ENCODE measurements at places on chromosomes 12 and 14.
A peak's percentile ranks its signal among the peaks of the same experiment; 100 is the strongest.

GRCh38 chr12:13223941-13224340 lies 27.4 kb downstream of the EMP1 start:
- no peak for DNase-seq
- no peaks in the 10 kb centered on the region for H3K36me3 ChIP-seq
- H3K4me3 ChIP-seq, result no peak overlapping the region
- H3K27ac ChIP-seq, result no peak overlapping the region
- peaks cover 12% of the 10 kb centered on the region for H3K27me3 ChIP-seq

DNA sequence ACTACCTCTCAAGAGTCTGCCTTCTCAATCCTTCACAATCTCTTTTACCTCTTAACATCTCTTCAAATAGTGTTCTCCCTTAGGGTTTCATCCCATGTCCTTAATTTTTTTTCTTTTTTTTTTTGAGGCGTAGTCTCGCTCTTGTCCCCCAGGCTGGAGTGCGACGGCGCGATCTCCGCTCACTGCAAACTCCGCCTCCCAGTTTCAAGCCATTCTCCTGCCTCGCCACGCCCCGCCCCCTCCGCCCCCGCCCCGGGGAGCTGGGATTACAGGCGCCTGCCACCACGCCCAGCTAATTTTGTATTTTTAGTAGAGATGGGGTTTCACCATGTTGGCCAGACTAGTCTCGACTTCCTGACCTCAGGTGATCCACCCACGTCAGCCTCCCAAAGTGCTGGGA lies 7.0 kb upstream of the BCAT1 start:
- H3K36me3 ChIP-seq, result no peaks in the 10 kb centered on the region
- H3K27me3 ChIP-seq, result no peaks in the 10 kb centered on the region
- no peak overlapping the region for H3K4me3 ChIP-seq
- DNase-seq, result no peak

- DNase-seq, result no peak
- H3K27ac ChIP-seq, result no peak overlapping the region
- no peak overlapping the region for H3K4me3 ChIP-seq
- H3K36me3 ChIP-seq, result peaks cover 14% of the 10 kb centered on the region
These were observed 27.8 kb upstream of the BMAL2 start for GRCh38 chr12:27304856-27305255.

- DNase-seq, result no peak
- no peaks in the 10 kb centered on the region for H3K36me3 ChIP-seq
- H3K27ac ChIP-seq, result no peak overlapping the region
- H3K4me1 ChIP-seq, result no peaks in the 10 kb centered on the region
- H3K27me3 ChIP-seq, result no peaks in the 10 kb centered on the region
These were observed 452.0 kb downstream of the PRKD1 start for GRCh38 chr14:29475641-29476040.

- H3K27ac ChIP-seq, result no peak overlapping the region
- H3K27me3 ChIP-seq, result no peaks in the 10 kb centered on the region
- no peak overlapping the region for H3K4me3 ChIP-seq
- DNase-seq, result peak; percentile 61
These were observed 6.9 kb upstream of the ADCY6 start for GRCh38 chr12:48795550-48796455.

DNA sequence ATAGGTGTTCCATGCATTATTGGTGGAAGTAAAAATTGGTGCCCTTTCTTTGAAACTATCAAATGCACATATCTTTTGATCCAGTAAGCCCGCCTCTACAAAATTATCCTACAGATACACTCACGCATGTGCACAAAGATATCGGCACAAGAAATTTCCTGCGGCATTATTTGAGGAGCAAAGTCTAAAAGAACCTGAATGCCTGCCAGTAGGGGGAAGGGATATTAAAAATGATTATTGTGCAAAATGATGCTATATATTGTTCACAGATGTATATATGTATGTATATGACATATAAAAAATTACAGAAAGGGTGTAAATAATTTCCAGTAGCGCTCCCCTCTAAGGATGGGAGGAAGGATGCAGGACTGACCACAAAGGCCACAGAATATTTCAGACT lies 24.7 kb upstream of the ADIPOR2 start:
- no peak overlapping the region for H3K27ac ChIP-seq
- DNase-seq, result no peak
- H3K4me3 ChIP-seq, result no peak overlapping the region
- peaks cover 9% of the 10 kb centered on the region for H3K4me1 ChIP-seq
- H3K27me3 ChIP-seq, result no peaks in the 10 kb centered on the region

GRCh38 chr12:110180591-110181005 lies 56.4 kb downstream of the IFT81 start:
- no peaks in the 10 kb centered on the region for H3K27me3 ChIP-seq
- no peaks in the 10 kb centered on the region for H3K36me3 ChIP-seq
- no peak for DNase-seq
- H3K4me3 ChIP-seq, result no peak overlapping the region
- H3K4me1 ChIP-seq, result no peaks in the 10 kb centered on the region

GRCh38 chr12:39393890-39394289 lies 49.0 kb downstream of the KIF21A start:
- H3K4me1 ChIP-seq, result no peaks in the 10 kb centered on the region
- H3K27ac ChIP-seq, result no peak overlapping the region
- H3K4me3 ChIP-seq, result no peak overlapping the region
- DNase-seq, result no peak

DNA sequence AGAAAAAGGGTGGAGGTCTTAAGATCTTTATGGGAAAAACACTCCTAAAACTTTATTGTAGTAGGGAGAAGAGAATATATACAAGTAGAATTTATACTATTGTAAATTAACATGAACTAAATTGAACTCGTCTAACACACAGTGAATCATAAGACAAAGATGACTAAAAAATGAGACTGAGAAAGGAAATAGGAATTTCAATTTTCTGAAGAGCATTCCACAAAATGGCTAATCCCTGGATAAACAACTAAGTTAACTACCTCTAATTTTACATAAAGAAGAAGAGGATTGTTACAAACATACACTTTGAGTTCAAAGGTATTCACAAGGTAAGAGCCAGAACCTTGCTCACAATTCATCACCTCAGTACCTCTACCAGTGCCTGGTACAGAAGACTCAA lies 2.0 kb downstream of the MAP4K5 start:
- H3K4me3 ChIP-seq, result peak overlapping the region; percentile 72
- no peak overlapping the region for H3K27ac ChIP-seq
- DNase-seq, result no peak
- peaks cover 18% of the 10 kb centered on the region for H3K36me3 ChIP-seq

- H3K27ac ChIP-seq, result no peak overlapping the region
- no peaks in the 10 kb centered on the region for H3K4me1 ChIP-seq
- no peak overlapping the region for H3K4me3 ChIP-seq
- no peaks in the 10 kb centered on the region for H3K36me3 ChIP-seq
- DNase-seq, result no peak
- no peaks in the 10 kb centered on the region for H3K27me3 ChIP-seq
These were observed 113.5 kb upstream of the ARHGAP5 start for GRCh38 chr14:31963587-31963986.

- H3K36me3 ChIP-seq, result no peaks in the 10 kb centered on the region
- H3K27ac ChIP-seq, result peak overlapping the region; percentile 97
- H3K4me3 ChIP-seq, result peak overlapping the region; percentile 21
- peaks cover 76% of the 10 kb centered on the region for H3K4me1 ChIP-seq
These were observed 62.8 kb upstream of the EGLN3 start for GRCh38 chr14:34013721-34014060.

GRCh38 chr14:99674776-99675381 lies 9.2 kb upstream of the CYP46A1 start:
- no peaks in the 10 kb centered on the region for H3K27me3 ChIP-seq
- H3K27ac ChIP-seq, result no peak overlapping the region
- DNase-seq, result no peak
- no peaks in the 10 kb centered on the region for H3K4me1 ChIP-seq
- no peaks in the 10 kb centered on the region for H3K36me3 ChIP-seq

GRCh38 chr14:54570631-54571415 lies 3.9 kb downstream of the SAMD4A start:
- H3K4me3 ChIP-seq, result no peak overlapping the region
- H3K4me1 ChIP-seq, result peaks cover 26% of the 10 kb centered on the region
- H3K27ac ChIP-seq, result no peak overlapping the region
- H3K27me3 ChIP-seq, result peaks cover 50% of the 10 kb centered on the region
- no peaks in the 10 kb centered on the region for H3K36me3 ChIP-seq
- no peak for DNase-seq

- H3K27ac ChIP-seq, result no peak overlapping the region
- no peak overlapping the region for H3K4me3 ChIP-seq
- no peak for DNase-seq
- no peaks in the 10 kb centered on the region for H3K36me3 ChIP-seq
These were observed 8.6 kb downstream of the FGD6 start for GRCh38 chr12:95208678-95209077.

DNA sequence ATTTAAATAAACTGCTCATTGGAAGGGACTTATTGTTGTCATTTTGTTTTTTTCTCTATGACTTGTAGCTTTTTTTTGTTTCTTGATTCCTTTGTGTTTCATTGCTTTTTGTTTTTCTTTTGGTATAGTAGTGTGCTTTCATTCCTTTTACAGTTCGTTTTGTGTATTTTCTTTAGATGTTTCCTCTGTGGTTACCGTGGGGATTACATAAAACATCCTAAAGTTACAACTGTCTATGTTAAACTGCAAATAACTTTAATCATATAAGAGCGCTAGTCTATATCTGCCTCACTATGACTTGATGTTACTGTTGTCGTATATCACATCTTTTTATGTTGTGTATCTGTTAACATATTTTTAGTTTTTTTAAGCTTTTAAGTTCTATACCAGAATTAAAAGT lies 86.9 kb downstream of the ATF7IP start:
- H3K4me3 ChIP-seq, result no peak overlapping the region
- no peak for DNase-seq
- H3K27me3 ChIP-seq, result no peaks in the 10 kb centered on the region
- no peaks in the 10 kb centered on the region for H3K4me1 ChIP-seq
- H3K36me3 ChIP-seq, result peaks cover 59% of the 10 kb centered on the region

- DNase-seq, result no peak
- peaks cover 45% of the 10 kb centered on the region for H3K36me3 ChIP-seq
- no peaks in the 10 kb centered on the region for H3K27me3 ChIP-seq
- peaks cover 2% of the 10 kb centered on the region for H3K4me1 ChIP-seq
- no peak overlapping the region for H3K4me3 ChIP-seq
- H3K27ac ChIP-seq, result no peak overlapping the region
These were observed 11.4 kb downstream of the DGLUCY start for GRCh38 chr14:91125271-91125660.

GRCh38 chr12:71492604-71493003 lies 53.0 kb downstream of the LGR5 start:
- no peaks in the 10 kb centered on the region for H3K36me3 ChIP-seq
- no peaks in the 10 kb centered on the region for H3K27me3 ChIP-seq
- H3K4me3 ChIP-seq, result no peak overlapping the region
- no peaks in the 10 kb centered on the region for H3K4me1 ChIP-seq
- no peak overlapping the region for H3K27ac ChIP-seq

DNA sequence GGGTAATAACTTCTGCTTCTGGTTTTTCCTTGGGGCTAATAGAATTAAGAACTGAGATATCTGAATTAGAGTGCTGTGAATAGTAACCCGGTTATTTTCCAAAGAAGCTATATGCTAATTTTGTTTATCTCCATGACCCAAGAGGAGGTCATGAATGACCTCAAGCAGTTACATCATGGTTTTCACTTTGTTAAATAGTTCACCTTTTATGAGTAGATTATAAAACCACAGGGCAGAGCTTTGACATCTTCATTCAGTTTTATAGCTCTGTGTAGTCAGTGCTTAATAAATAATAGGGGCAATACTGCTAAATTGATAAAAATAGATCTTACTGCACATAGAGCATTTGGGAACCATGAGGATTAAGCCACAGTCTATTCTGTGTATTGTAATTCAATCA lies 462.2 kb downstream of the LRIG3 start:
- no peaks in the 10 kb centered on the region for H3K4me1 ChIP-seq
- H3K36me3 ChIP-seq, result no peaks in the 10 kb centered on the region
- H3K27me3 ChIP-seq, result no peaks in the 10 kb centered on the region

- no peak overlapping the region for H3K27ac ChIP-seq
- H3K4me3 ChIP-seq, result no peak overlapping the region
These were observed 978.1 kb downstream of the GALC start for GRCh38 chr14:87014856-87015255.

GRCh38 chr12:117039891-117040309 lies 59.3 kb downstream of the TESC start:
- peak overlapping the region; percentile 12 for H3K27ac ChIP-seq
- H3K4me1 ChIP-seq, result no peaks in the 10 kb centered on the region
- no peak for DNase-seq

GRCh38 chr14:65696801-65697200 lies 284.3 kb downstream of the FUT8 start:
- H3K36me3 ChIP-seq, result 0 out of 2 replicates have a peak, but pooled peaks cover 8% of the 10 kb centered on the region
- no peaks in the 10 kb centered on the region for H3K27me3 ChIP-seq
- H3K27ac ChIP-seq, result no peak overlapping the region
- no peak overlapping the region for H3K4me3 ChIP-seq
- no peak for DNase-seq
- H3K4me1 ChIP-seq, result no peaks in the 10 kb centered on the region

- H3K4me1 ChIP-seq, result no peaks in the 10 kb centered on the region
- DNase-seq, result no peak
- H3K36me3 ChIP-seq, result no peaks in the 10 kb centered on the region
- peaks cover 17% of the 10 kb centered on the region for H3K27me3 ChIP-seq
These were observed 78.7 kb upstream of the PSMC1 start for GRCh38 chr14:90177539-90178189.

DNA sequence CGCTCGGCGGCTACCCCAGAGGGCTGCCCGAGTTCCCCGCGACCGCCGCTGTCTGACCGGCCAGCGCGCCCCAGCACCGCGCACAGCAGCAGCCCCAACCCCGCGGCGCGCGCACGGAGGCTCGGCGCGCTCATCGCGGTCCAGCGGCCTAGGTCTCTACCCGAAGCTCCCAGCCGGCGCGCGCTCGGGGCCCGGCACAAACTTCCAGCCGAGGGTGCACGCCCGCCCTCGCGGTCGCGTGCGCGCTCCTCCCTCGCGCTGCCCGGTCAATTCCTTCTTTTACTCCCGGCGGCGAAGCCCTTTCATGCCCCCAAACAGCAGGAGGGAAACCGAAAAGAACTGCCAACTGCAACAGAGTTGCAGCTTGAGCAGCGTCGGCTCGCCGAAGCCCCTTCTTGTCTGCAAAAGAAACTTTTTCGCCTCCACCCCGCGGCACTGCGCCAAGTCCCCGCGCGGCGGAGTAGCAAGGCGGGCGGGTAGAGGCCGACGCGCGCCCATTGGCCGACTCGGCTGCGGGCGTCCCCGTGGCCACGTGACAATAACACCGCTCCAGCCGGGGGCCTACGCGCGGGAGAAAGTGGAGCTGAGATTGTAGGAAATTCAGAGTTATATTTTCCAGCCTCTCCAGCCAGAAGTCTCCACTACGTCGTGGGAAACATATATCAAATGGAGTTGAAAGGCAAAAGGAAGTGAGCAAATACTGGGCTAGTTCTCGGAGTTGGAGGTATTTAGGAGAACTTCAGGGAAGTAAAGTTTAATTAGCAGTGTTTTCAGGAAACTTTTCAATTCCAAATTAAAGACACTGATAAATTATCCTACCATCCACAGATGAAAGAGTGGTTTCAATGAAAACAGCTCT lies at the start of gene LRIG3:
Gene LRIG3 (minus strand): TSS at position 403 of the 859 bp plus-strand sequence. CDS start 269 bp downstream, at position 134.
- no peak within 1 kb of the TSS for H3K4me3 ChIP-seq
- no peaks in the 10 kb centered on the region for H3K36me3 ChIP-seq
- H3K27me3 ChIP-seq, result no peaks in the 10 kb centered on the region
